ENCODE measurements at places on chromosomes 7 and 10. TPM values are rescaled to one million over a fixed set of nuclear protein-coding genes. Genes with fewer than 3 reads are reported as not detected.

DRGX gene
- 0.78 TPM for polyA plus RNA-seq

GRCh38 chr10:74786126-74786525 lies 40.3 kb upstream of the KAT6B start:
- H3K27me3 ChIP-seq, result no peaks in the 10 kb centered on the region
- H3K4me3 ChIP-seq, result no peak overlapping the region
- no peaks in the 10 kb centered on the region for H3K36me3 ChIP-seq
- H3K27ac ChIP-seq, result no peak overlapping the region

SLC35G1 gene
- polyA plus RNA-seq, result 60.2 TPM

DNA sequence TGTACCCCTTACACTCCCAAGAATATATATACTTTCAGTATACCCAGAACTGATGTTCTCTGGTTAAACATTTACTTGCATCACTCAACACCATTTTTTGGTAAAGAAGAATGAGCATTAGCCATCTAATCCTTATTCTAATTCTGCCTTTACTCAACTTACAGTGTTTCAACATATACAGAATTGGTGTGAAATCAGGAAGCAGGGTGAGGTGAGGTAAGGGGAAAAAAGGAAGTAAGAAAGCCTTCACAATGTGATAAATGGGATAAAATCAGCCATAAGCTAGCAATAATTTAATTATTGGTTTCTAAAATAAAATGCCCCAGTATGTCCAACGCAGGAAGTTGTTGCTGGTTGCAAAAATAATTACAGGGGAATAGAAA lies 605.4 kb downstream of the KCNMA1 start:
- H3K27me3 ChIP-seq, result peaks cover 2% of the 10 kb centered on the region
- no peak overlapping the region for H3K4me3 ChIP-seq
- H3K36me3 ChIP-seq, result no peaks in the 10 kb centered on the region
- no peak for DNase-seq

- H3K36me3 ChIP-seq, result no peaks in the 10 kb centered on the region
- no peak overlapping the region for H3K27ac ChIP-seq
- DNase-seq, result no peak
- H3K27me3 ChIP-seq, result peaks cover 38% of the 10 kb centered on the region
- H3K4me1 ChIP-seq, result no peaks in the 10 kb centered on the region
Observed at GRCh38 chr10:132175907-132176581, 10.7 kb upstream of the DPYSL4 start.

MRLN gene
- 0.33 TPM for polyA plus RNA-seq

DNA sequence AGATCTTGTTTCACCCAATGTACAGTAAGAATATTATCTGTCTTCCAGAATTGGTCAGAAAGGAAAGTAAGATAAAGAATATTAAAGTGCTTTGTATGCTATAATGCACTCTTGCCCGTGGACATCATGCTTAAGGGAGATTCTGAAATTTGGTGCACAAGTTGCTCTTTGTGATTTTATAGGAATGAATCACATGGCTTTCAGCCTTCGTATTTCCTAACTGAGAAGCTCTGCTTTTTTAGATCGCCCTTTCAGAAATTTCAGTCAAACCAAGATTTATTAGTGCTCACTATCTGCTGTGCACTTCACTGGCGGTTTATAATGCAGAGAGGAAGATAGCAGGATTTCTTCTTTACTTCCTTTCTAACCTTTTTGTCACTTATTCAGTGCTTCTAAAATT lies 1248.5 kb upstream of the LRRN3 start:
- H3K4me3 ChIP-seq, result no peak overlapping the region
- no peaks in the 10 kb centered on the region for H3K4me1 ChIP-seq
- no peak overlapping the region for H3K27ac ChIP-seq
- H3K36me3 ChIP-seq, result no peaks in the 10 kb centered on the region

DNA sequence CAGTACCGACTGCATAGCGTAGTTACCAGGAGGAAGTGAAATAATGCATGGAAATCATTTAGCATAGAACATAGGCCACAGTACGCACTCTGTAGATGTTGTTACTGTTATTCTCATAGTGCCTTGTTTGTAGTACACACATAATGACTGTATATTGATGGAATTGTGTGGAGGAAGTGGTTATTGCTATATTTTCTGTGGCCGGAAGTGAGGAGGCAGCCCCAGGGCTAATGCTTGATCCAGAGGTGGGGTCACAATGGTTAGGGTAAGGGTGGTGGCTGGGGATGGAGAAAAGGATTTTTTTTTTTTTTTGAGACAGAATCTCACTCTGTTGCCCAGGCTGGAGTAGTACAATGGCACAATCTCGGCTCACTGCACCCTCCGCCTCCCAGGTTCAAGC lies 4.5 kb upstream of the MGAM start:
- H3K36me3 ChIP-seq, result no peaks in the 10 kb centered on the region
- H3K27ac ChIP-seq, result no peak overlapping the region
- H3K4me3 ChIP-seq, result no peak overlapping the region
- H3K4me1 ChIP-seq, result peaks cover 2% of the 10 kb centered on the region

DNA sequence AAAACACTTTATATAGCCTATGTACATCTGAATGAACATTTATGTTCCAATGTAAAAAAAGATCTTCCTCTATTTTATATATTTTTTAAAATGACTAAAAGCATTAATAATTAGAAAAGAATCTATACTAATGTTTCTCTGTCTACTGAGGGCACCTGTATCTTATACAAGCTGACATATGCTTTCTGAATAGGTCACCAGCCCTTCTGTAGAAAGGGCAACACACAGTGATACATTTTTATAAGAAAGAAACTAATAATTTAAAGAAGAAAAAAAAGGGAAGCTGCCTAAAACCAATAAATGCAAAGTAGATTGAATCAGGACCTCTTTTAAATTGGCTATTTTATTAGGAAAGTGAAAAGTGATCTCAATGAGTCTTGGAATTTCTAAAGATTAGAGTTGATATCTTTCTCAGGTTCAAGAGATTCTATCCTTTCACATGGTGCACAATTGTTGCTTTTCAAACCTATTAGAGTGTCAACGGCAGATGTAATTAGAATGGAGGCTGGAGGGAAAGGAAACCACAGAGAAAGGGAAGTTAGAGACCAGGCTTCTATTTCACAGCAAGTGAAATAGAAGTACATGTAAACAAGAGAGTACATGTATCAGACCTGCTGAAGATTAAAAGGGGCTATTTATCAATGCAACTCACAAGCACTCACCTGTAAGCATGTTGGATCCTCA lies 6.3 kb downstream of the MTPN start:
- no peaks in the 10 kb centered on the region for H3K27me3 ChIP-seq
- peaks cover 12% of the 10 kb centered on the region for H3K36me3 ChIP-seq
- H3K27ac ChIP-seq, result no peak overlapping the region

GRCh38 chr7:94325122-94325475 lies 69.6 kb upstream of the COL1A2 start:
- no peak for DNase-seq
- H3K27ac ChIP-seq, result no peak overlapping the region
- no peaks in the 10 kb centered on the region for H3K36me3 ChIP-seq
- H3K27me3 ChIP-seq, result no peaks in the 10 kb centered on the region
- H3K4me1 ChIP-seq, result peaks cover 1% of the 10 kb centered on the region
- H3K4me3 ChIP-seq, result no peak overlapping the region

DNA sequence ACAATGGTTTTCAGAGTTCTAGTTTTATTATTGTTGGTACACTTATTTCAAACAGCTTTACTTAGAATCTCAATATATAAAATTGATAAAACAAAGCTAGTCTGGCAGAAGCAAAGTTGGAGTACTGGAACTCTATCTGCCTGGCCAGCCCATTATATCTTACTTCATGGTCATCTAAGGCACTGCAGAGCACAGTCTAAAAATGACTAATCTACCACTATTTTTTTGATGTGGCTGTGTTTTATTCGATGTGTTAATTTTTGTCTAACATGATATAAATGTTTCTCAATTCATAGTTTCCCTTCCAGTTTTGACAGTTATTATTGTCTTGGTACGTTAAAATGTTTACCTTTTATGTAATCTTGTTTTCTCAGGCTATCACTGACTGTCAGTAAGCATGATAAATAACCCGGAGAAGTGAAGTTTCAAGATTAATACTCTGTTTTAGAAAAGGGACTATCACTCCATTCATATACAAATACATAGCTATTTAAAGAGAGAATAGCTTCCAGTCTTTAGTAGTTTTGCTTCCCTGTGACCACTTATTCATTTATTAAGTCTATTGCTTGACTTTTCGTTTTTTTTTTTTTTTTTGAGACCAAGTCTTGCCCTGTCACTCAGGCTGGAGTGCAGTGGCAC lies 60.6 kb upstream of the CSTF2T start:
- no peak overlapping the region for H3K27ac ChIP-seq
- no peaks in the 10 kb centered on the region for H3K27me3 ChIP-seq
- DNase-seq, result no peak
- no peaks in the 10 kb centered on the region for H3K4me1 ChIP-seq
- H3K4me3 ChIP-seq, result no peak overlapping the region
- H3K36me3 ChIP-seq, result no peaks in the 10 kb centered on the region

PDZD7 gene
- polyA plus RNA-seq, result 95.8 TPM

DNA sequence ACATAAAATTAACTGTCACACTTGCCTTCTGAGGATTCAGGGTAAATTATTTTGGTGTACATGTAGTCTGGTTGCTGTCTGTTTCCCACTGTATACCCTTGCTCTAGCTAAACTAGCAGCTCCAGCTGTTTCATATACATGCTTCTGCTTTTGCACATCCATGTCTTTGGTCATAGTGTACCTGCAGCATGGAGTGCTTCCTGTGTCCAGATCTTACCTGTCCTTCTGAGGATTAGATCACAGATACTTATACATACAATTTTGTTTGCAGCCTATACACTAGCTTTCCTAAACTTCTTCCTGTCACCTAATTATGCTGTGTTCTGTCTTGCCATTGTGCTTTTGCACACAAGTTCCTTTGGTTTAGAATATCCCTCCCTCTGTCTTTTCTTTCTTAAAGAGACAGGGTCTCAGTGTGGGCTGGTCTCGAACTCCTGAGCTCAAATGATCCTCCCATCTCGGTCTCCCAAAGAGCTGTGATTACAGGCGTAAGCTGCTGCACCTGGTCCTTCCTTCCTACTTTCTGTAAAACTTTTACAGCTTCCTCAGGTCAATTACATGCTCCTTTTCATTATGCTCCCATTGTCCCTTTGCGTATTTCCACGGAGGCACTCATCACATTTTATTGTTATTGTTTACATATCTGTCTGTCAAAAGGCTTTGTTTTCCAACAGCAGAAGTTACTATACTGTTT lies 33.8 kb downstream of the TPST1 start:
- H3K4me3 ChIP-seq, result no peak overlapping the region
- no peaks in the 10 kb centered on the region for H3K27me3 ChIP-seq
- DNase-seq, result no peak
- peak overlapping the region; percentile 65 for H3K27ac ChIP-seq

DNA sequence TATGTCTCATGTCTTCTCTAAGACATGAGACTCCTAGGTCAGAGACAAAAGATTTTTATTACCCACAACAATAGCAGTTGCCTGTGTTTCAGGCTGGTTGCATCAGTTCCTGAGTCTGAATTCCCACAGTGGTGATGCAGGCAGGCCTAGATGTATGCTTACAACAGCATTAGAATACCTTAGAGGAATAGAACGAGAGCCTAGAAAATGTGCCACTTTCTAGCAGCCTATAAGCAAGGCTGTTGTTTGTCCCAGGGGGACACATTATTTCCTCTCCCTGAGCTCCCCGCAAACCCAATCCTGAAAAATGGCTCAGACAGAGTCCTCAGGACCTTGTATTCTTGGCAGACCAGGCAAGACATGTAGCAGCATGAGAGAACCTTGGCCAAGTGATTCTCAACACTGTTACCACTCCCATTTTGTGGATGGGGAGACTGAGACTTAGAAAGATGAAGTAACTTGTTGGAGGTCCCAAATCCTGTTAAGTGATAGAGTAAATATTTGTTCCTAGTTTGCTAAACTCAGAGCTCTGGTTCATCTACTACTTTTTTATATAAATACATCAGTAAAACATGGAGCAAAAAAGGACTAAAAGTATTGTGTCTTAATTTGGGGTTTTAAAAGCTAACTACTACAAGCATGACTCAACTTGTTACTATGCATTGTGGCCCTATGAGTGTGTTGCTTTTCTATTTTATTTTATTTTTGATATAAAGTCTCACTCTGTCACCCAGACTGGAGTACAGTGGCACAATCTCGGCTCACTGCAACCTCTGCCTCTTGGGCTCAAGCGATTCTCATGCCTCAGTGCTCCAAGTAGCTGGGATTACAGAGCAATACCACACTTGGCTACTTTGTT lies 14.2 kb downstream of the VTI1A start:
- H3K4me1 ChIP-seq, result no peaks in the 10 kb centered on the region
- no peak overlapping the region for H3K27ac ChIP-seq
- no peak overlapping the region for H3K4me3 ChIP-seq
- H3K36me3 ChIP-seq, result peaks cover 28% of the 10 kb centered on the region
- no peak for DNase-seq

FIS1 gene
- 142 TPM for polyA plus RNA-seq

GPC2 gene
- 3.9 TPM for polyA plus RNA-seq

NPY4R gene
- 1.8 TPM for polyA plus RNA-seq

CNTNAP2 gene
- 12.9 TPM for polyA plus RNA-seq

Data from large intestine (tissue), 12 donors.